Activated CD8-positive, alpha-beta T cell treated with anti-CD3 and anti-CD28 coated beads for 36 hours (primary cell): ENCODE measurements at places on chromosomes 6 and 20. TPM values are rescaled to one million over a fixed set of nuclear protein-coding genes. Genes with fewer than 3 reads are reported as not detected.
A peak's percentile ranks its signal among the peaks of the same experiment; 100 is the strongest.

- H3K4me3 ChIP-seq: no peak overlapping the region
- H3K4me1 ChIP-seq: no peaks in the 10 kb centered on the region
- no peaks in the 10 kb centered on the region for H3K36me3 ChIP-seq
- peak; percentile 17 for DNase-seq
- H3K27ac ChIP-seq: no peak overlapping the region
Measured at GRCh38 chr6:79841577-79842375, 105.6 kb downstream of the ELOVL4 start.

The TREM1 gene
- not detected for total RNA-seq

DNA sequence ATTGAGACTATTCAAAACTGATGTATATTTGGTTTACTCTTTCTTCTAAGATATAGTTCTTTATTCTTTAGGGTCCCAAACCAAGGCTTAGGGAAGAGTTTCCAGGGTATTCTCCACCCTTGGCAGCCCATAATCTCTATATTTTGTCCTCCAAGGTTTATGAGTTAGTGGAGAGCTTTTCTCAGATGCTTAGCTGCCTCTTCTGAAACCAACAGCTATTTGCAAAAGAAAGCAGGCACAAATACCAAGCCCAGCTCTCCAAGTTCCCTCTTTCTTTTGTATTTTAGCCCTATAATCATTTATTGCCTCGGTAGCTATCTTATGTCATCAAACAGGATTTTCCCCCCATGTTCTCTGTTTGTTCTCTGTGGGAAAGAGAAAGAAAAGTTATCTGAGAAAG is 39.1 kb upstream of the RBM24 start:
- H3K4me3 ChIP-seq: no peak overlapping the region
- peaks cover 6% of the 10 kb centered on the region for H3K27me3 ChIP-seq
- no peak for DNase-seq
- no peaks in the 10 kb centered on the region for H3K36me3 ChIP-seq
- H3K27ac ChIP-seq: no peak overlapping the region
- no peaks in the 10 kb centered on the region for H3K4me1 ChIP-seq

The ZNF311 gene
- 0.31 TPM for total RNA-seq

GRCh38 chr6:44029444-44030185 is 97.6 kb downstream of the MRPL14 start:
- H3K36me3 ChIP-seq: no peaks in the 10 kb centered on the region
- DNase-seq: no peak
- H3K4me1 ChIP-seq: no peaks in the 10 kb centered on the region
- H3K27me3 ChIP-seq: peaks cover 9% of the 10 kb centered on the region
- no peak overlapping the region for H3K4me3 ChIP-seq
- no peak overlapping the region for H3K27ac ChIP-seq

The SOBP gene
- 1.1 TPM for total RNA-seq

The RAB23 gene
- 1.3 TPM for total RNA-seq

DNA sequence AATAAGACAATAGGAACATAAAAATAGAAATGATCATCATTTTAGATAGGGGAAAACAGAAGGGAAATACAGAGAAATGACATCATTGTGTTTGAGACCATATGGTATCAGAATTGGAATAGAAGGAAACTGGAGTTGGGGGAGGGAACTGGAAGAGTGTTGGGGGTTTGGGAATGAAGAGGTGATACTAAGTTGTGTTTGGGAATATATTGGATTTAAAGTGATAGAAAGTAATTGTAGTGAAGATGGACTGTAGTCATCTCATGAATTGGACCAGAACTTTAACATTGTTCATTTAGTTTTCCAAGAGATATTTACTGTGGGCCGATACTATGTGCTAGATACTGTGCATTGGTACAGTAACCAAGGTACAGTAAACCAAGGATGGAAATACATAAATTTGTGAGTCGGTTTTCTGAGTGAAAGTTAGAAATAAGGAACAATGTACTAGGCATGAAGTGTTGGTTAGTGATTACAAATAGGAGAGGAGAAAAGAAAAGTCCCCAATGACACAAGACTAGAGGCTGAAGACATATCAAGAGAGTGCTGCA is 32.3 kb downstream of the KCNQ5 start:
- peaks cover 25% of the 10 kb centered on the region for H3K4me1 ChIP-seq
- H3K27me3 ChIP-seq: no peaks in the 10 kb centered on the region
- no peak overlapping the region for H3K27ac ChIP-seq
- H3K4me3 ChIP-seq: no peak overlapping the region
- DNase-seq: no peak

The MUCL3 gene
- not detected for total RNA-seq

- no peaks in the 10 kb centered on the region for H3K27me3 ChIP-seq
- H3K27ac ChIP-seq: no peak overlapping the region
- no peak overlapping the region for H3K4me3 ChIP-seq
- no peak for DNase-seq
- H3K4me1 ChIP-seq: no peaks in the 10 kb centered on the region
Measured at GRCh38 chr6:3290149-3290930, 31.6 kb downstream of the PSMG4 start.

GRCh38 chr6:15110726-15111354 is 135.0 kb upstream of the JARID2 start:
- no peak overlapping the region for H3K4me3 ChIP-seq
- no peak overlapping the region for H3K27ac ChIP-seq
- no peaks in the 10 kb centered on the region for H3K36me3 ChIP-seq

- H3K36me3 ChIP-seq: peaks cover 3% of the 10 kb centered on the region
- peaks cover 8% of the 10 kb centered on the region for H3K4me1 ChIP-seq
- H3K27me3 ChIP-seq: no peaks in the 10 kb centered on the region
- H3K4me3 ChIP-seq: no peak overlapping the region
Measured at GRCh38 chr6:109701221-109701620, 10.1 kb downstream of the FIG4 start.

The TSPO2 gene
- total RNA-seq: not detected

DNA sequence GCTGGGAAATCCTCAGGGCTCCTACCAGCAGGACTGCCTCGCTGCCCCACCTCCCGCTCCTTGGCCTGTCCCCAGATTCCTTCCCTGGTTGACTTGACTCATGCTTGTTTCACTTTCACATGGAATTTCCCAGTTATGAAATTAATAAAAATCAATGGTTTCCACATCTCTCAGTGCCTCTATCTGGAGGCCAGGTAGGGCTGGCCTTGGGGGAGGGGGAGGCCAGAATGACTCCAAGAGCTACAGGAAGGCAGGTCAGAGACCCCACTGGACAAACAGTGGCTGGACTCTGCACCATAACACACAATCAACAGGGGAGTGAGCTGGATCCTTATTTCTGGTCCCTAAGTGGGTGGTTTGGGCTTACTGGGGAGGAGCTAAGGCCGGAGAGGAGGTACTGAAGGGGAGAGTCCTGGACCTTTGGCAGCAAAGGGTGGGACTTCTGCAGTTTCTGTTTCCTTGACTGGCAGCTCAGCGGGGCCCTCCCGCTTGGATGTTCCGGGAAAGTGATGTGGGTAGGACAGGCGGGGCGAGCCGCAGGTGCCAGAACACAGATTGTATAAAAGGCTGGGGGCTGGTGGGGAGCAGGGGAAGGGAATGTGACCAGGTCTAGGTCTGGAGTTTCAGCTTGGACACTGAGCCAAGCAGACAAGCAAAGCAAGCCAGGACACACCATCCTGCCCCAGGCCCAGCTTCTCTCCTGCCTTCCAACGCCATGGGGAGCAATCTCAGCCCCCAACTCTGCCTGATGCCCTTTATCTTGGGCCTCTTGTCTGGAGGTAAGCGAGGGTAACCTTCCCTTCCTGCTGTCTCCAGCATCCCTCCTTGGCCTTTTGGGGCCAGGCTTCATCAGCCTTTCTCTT is at the start of gene CFB:
Gene CFB, plus strand, starts transcription at position 589 of the 863 bp plus-strand sequence. Its CDS starts 127 bp downstream, at position 716.
- H3K36me3 ChIP-seq: no peaks in the 10 kb centered on the region
- DNase-seq: peak; percentile 10
- no peak within 1 kb of the TSS for H3K27ac ChIP-seq
- peaks cover 8% of the 10 kb centered on the region for H3K27me3 ChIP-seq

- peaks cover 25% of the 10 kb centered on the region for H3K36me3 ChIP-seq
- H3K27ac ChIP-seq: no peak overlapping the region
- no peak for DNase-seq
- H3K4me3 ChIP-seq: no peak overlapping the region
- H3K27me3 ChIP-seq: no peaks in the 10 kb centered on the region
- H3K4me1 ChIP-seq: no peaks in the 10 kb centered on the region
Measured at GRCh38 chr6:126063512-126064146, 77.3 kb downstream of the TRMT11 start.

DNA sequence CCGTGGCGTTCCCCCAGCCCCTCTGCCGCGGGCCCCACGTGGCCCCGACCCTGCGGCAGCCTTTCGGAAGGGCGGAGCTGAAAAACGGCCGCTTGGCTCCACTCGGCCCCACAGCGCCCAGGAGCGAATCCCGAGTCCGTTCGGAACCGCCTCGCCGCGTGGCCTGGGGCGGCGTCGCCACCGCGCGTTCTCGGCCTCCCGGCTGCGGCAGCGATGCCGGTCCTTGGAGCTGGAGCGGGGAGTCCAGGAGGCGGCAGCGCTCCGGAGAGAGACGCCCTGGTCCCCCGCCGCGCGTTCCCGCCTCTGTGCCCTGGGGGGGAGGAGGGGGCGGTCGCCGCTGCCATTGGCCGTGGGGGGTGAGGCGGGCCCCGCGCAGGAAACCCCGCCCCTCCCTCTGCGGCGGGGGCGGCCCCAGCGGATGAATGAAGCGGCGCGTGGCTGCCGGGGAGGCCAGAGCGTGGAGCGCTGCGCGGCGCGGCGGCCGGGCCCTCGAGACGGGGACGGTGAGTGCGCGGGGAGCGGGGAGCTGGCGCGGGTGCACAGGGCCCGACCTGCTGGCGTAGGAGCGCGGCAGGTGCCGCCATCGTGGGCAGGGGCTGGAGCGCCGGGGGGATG is at the start of gene SLCO4A1:
Gene SLCO4A1, plus strand, starts transcription at position 453 of the 615 bp plus-strand sequence. CDS start 13,952 bp downstream, outside the sequence.
- DNase-seq: peak; percentile 90
- peaks cover 26% of the 10 kb centered on the region for H3K4me1 ChIP-seq
- H3K36me3 ChIP-seq: peaks cover 27% of the 10 kb centered on the region
- H3K27me3 ChIP-seq: peaks cover 12% of the 10 kb centered on the region
- H3K27ac ChIP-seq: peak within 1 kb of the TSS; percentile 81

- peaks cover 39% of the 10 kb centered on the region for H3K4me1 ChIP-seq
- no peaks in the 10 kb centered on the region for H3K27me3 ChIP-seq
- peak; percentile 87 for DNase-seq
- peak overlapping the region; percentile 94 for H3K27ac ChIP-seq
- peaks cover 29% of the 10 kb centered on the region for H3K36me3 ChIP-seq
Measured at GRCh38 chr20:62652041-62652893, 10.0 kb downstream of the SLCO4A1 start.

The WFDC12 gene
- total RNA-seq: not detected

GRCh38 chr20:59026904-59027740 is 5.0 kb downstream of the ATP5F1E start:
- H3K36me3 ChIP-seq: peaks cover 64% of the 10 kb centered on the region
- peaks cover 58% of the 10 kb centered on the region for H3K4me1 ChIP-seq
- DNase-seq: no peak
- H3K4me3 ChIP-seq: no peak overlapping the region
- H3K27ac ChIP-seq: peak overlapping the region; percentile 50

GRCh38 chr6:24752917-24753492 is 21.7 kb upstream of the GMNN start:
- no peak for DNase-seq
- H3K4me3 ChIP-seq: no peak overlapping the region
- peaks cover 2% of the 10 kb centered on the region for H3K27me3 ChIP-seq
- H3K4me1 ChIP-seq: no peaks in the 10 kb centered on the region

DNA sequence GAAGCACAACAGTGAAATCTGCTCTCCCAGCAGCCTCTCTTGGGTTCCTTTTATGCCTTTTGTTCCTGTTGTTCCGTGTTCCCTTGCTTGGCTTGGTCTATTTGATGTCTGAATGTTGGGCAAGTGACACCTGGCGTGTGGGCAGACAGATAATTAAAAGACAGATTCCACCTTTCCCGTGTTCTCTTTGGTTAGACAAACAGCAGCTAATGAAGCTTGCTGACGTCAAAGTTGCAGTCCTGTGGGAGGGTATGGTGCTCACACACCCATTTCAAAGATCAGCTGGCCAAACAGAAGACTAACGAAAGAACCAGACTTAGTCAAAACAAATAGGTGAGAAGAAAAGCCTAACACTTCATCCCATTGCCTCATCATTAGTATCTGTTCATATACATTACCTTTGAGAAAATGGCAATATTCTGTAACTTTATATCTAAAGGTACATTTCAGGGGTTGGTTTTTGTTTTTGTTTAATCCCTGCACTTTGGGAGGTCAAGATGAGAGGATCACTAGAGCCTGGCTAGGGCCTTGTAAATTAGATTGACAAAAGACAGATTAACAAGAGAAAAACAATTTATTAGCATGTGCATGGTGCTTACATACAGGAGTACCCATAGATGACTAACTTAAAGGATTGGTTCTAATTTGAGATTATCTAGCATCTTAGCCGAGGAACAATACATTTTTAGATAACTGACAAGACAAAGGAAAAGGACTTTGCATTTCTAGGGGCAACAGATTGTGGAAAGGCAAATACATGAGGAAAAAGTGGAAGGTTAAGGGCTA is 48.9 kb upstream of the TNFRSF21 start:
- H3K4me3 ChIP-seq: no peak overlapping the region
- DNase-seq: no peak
- H3K27ac ChIP-seq: no peak overlapping the region
- H3K4me1 ChIP-seq: no peaks in the 10 kb centered on the region
- no peaks in the 10 kb centered on the region for H3K36me3 ChIP-seq

- H3K4me3 ChIP-seq: no peak overlapping the region
- H3K27ac ChIP-seq: no peak overlapping the region
- no peaks in the 10 kb centered on the region for H3K36me3 ChIP-seq
- no peaks in the 10 kb centered on the region for H3K4me1 ChIP-seq
- no peak for DNase-seq
Measured at GRCh38 chr6:160971171-160971570, 20.4 kb upstream of the MAP3K4 start.

The OR2H1 gene
- total RNA-seq: not detected

The ZSCAN23 gene
- total RNA-seq: 1.6 TPM

DNA sequence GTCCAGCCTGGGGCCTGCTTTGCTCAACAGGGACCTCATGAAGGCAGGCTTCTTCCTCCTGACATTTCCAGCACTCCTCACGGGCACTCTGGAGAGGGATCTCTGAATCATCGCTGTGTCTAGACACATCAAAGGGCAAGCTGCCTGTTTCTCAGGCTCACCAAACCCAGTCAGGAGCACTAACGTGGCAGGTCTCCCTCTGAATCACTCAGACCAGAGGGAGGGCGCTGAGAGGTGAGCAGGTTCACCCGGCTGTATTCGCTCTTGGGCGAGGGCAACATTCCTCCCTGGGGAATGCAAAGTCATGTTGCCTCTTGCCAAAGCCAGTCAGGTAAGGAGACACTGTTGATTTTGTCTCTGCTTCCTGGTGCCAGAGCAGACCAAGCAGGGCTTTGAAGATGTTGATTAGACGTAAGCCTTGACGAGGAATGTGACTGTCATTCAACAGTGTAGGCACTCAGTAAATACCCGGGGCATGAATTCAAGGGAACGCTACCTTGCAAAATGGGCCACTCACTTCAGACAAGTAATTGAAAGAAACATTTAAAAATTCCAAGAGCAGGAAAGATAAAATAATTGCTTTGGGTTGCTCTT is 50.1 kb downstream of the CYP24A1 start:
- no peak overlapping the region for H3K4me3 ChIP-seq
- no peak overlapping the region for H3K27ac ChIP-seq
- H3K27me3 ChIP-seq: peaks cover 1% of the 10 kb centered on the region
- no peaks in the 10 kb centered on the region for H3K36me3 ChIP-seq

- H3K36me3 ChIP-seq: no peaks in the 10 kb centered on the region
- no peak overlapping the region for H3K4me3 ChIP-seq
- H3K27ac ChIP-seq: no peak overlapping the region
- DNase-seq: no peak
- H3K27me3 ChIP-seq: peaks cover 6% of the 10 kb centered on the region
Measured at GRCh38 chr20:10250902-10251301, 32.3 kb downstream of the SNAP25 start.
